ENCODE measurements at places on chromosomes 4 and X.

DNA sequence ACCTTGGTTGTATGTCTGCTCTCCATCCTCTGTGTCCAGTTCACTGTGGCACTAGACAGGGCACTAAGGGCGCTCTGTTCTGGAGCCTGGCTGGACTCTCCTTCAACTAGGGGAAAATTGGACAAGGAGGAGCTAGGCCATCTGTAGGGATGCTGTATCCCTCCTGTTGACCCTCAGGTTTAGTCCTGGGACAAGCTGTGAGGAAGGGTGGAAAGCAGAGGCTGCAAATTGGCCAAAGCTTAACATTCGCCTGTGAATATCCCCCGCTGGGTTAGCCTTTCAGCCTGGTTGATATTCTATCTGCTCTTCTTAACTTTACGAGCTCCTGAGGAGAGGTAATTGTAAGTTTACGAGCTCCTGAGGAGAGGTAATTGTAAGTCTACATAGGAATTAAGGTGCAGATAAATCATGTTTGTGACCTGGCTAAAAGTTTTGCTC, 64.4 kb upstream of the ENPEP start:
- DNase-seq: no peak

- no peak for DNase-seq
Observed at GRCh38 chr4:22875587-22876257, 183.0 kb downstream of the GBA3 start.

- no peak for DNase-seq
Observed at GRCh38 chr4:108109997-108110416, 58.7 kb downstream of the LEF1 start.

DNA sequence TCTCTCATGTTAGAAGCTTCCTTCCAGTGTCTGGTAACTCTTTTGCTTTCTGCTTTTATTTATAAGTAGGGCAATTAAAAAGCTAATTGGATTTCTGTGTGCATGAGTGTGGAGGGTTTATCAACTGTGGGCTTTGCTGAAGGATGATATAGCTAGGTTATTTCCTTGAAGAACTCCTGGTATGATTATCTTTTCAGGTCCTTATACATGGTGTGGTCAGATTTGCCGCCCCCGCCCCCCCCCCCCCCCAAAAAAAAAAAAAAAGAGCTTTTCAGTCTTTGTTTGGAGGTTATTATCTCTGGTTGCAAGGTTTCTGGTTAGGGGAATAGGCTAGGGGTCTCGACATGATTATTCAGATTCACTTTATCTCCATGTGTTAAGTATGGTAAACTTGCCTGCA, 35.9 kb downstream of the MOB1B start:
- no peak for DNase-seq

GRCh38 chrX:37905436-37906147, 58.2 kb upstream of the DYNLT3 start:
- no peak for DNase-seq

DNA sequence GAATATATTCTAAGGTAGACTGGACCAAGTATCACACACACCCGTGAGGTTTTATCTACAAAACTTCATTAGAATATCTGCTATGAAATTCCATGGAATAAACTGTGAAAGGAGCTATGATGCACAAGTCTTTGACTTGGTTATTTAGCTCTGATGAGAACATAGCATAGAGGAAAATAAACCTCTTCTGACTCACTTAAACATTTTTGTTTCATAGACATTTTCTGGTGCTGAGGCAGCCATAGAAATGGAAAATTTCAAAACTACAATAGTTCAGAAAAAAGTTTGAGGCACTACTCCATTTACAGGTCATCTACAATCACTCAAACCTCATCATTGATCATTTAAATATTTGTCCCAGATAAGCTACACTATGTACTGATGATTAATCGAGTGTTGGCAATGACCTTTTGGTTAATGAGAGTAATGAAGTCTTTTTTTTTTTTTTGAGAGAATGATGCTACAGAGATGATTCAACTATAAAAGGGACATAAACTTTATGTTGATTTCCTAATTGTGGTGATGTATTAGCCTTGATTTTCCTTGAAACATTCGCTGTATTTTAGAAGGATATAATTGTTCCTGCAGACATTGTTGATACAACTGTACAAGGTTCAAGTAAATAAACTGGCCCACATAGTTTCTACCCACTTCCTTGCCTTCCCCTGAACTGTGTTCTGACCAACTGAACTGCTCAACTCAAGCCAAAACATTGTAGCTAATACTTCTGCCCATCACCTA, 77.5 kb downstream of the AREG start:
- no peak for DNase-seq

GRCh38 chr4:164318350-164318749, 435.6 kb upstream of the SMIM31 start:
- DNase-seq: no peak

- DNase-seq: no peak
Observed at GRCh38 chr4:106850691-106851090, 185.4 kb downstream of the DKK2 start.

DNA sequence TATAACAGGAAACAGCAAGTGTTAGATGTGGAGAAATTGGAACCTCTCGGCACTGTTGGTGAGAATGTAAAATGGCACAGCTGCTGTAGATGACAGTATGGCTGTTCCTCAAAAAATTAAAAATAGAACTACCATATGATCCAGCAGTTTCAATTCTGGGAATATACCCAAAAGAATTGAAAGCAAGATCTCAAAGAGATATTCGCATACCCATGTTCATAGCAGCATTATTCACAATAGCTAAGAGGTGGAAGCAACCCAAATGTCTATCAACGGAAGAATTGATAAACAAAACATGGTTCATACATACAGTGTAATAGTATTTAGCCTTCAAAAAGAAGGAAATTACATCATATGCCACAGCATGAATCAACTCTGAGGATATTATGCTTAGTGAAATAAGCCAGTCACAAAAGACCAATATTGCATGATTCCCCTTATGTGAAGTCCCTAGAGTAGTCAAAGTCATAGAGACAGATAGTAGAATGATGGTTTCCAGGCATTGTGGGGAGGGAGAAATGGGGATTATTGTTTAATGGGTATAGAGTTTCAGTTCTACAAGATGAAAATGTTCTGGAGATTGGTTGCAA, 467.7 kb downstream of the IDS start:
- DNase-seq: no peak

DNA sequence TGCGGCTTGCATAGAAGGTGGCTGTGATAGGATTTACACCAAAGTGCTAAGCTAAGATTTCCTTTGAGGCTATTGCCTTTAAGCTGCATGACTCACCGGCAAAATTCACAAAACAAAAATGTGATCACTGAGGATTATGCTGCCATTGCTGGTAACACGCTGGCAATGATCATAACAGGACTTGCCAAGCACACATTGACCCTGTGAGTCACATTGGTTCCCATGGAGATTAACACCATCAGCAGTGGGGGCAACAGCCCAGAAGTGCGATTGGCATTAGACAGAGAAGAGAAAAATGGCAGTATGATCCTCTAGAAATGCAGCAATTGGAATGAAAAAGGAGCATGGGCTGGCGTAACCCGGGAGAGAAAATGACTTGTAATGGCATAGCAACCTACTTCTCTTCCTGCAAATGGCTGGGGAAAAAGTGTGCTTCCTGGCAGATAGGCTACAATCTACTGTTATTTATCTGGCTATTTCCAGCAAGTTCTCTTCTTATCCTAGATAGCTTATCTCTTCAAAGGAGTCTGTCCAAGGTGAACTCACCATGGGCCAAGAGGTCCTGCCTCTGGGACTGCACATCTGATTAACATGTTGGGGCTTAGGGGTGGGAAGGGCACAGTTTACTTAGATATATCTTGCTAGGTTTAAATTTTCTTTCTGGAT, 314.2 kb upstream of the IGFBP7 start:
- DNase-seq: no peak

DNA sequence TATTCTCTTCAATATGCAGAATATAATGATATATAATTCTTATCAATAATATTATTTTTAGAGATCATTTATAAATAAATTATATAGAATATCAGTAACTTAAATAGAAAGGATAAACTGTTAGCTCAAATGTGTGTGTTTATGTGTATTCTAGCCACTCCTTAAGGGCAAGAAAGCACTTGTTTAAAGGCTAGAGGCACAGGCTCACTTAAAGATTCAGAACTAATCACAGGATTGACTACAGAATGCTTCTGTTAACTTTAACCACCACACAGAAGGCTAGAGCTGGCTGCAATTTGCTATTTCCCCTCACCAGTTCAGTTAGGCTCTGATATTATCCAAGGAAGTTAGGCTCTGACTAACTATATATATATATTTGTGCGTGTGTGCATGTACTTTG, 69.6 kb downstream of the TBCK start:
- DNase-seq: no peak

GRCh38 chr4:15653864-15654592, 1.1 kb downstream of the FBXL5 start:
- no peak for DNase-seq

DNA sequence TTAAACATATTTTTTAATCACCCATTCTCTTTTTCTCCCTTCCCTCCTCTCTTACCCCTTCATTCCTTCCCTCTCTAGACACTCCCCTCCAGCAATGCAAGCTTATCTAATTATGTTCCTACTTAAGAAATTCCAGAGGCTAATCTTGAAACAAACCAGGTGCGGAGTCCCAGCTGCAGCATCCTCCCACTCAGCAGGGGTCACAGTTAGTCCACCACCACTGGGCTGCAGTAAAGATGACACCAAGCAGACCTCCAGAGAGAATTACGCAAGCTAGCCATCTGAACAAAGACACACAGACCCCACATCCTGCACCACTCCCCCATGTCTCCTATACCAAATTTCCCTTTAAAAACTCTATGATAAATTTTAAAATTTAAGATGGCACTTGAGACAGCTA, 13.9 kb upstream of the SEC24B start:
- DNase-seq: no peak

DNA sequence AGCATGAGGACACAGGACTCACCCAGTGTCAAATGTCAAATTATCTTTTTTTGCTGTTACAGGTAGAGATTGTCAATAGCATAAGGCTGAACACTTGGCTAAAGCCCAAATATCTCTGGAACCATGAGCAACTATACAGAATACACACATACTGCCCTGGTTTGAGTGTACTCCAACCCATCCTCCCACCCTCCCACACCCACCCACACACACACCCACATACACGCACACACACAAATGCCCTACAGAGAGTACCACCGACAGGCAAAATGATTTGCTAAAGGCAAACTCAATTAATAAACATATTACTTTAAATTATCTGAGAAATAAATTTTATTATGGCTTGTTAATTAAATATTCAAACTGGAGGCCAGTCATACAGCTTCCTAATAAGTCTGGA, 173.1 kb upstream of the MAP3K15 start:
- DNase-seq: no peak

DNA sequence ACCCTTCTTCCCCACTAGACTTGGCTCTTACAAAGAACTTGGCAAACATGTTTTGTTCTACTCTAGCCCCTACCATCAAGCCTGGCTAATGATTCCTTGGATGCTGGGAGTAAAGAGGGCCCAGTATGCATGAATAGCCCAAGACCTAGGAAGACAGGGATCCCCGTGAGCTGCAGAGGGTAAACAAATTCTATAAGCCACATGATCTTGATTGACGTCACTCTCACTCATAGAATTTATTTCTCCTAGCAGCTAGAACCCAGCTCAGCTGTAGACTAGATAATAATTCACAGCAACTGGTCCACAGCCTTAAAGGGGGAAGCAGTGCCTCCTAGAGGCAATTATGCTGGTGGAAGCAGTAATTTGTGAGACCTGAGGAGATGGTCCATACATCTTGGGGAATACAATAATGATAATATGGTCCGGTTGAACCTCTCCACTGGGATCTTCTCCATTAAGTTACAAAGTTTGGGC, 16.1 kb upstream of the USO1 start:
- DNase-seq: peak; percentile 34

- DNase-seq: no peak
Observed at GRCh38 chr4:97370568-97370967, 772.7 kb downstream of the STPG2 start.

GRCh38 chr4:147640331-147640730, 23.1 kb downstream of the TMEM184C start:
- no peak for DNase-seq

DNA sequence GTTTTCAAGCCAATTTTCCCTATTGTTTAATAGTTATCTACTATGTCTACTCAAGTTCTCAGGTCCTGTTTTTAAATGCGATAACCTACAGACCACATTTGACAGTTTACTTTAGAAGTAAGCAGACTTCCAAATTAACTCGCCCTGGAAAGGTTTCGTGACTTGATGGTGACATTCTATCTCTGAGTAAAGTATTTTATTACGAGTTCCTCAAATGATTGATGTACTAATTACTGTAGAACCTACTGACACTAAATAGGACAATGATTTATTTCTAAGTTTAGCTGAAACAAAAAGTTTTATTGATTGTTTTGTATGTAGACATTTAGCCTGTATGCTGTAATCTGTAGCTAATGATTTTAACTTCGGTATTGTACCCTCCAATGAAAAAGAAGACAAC, 1.9 kb upstream of the PPBP start:
- no peak for DNase-seq

DNA sequence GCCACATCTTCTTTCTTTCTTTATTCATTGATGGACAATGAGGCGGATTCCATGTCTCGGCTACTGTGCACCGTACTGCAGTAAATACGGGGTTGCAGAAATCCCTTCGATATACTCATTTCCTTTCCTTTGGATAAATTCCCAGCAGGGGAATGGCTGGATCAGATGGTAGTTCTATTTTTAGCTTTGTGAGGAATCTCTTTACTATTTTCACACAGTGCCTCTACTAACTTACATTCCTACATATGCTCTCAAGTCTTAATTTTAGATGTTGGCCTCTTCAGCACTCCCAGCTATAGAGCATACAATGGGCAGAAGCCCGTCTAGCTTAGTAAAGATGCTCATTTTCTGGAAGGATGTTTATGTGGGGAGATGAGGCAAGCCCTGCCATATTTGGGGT, 317.4 kb downstream of the ASMT start:
- no peak for DNase-seq

- DNase-seq: peak; percentile 4
Observed at GRCh38 chrX:18983666-18984380, at the start of gene PHKA2. Gene PHKA2 (minus strand): TSS chrX:18984114. CDS start chrX:18983932, 182 bp downstream.

GRCh38 chrX:21056622-21057021, 317.6 kb upstream of the CNKSR2 start:
- no peak for DNase-seq

GRCh38 chr4:98345838-98346237, 84.7 kb downstream of the RAP1GDS1 start:
- DNase-seq: no peak

- DNase-seq: no peak
Observed at GRCh38 chrX:1518512-1518911, 18.5 kb downstream of the P2RY8 start.

DNA sequence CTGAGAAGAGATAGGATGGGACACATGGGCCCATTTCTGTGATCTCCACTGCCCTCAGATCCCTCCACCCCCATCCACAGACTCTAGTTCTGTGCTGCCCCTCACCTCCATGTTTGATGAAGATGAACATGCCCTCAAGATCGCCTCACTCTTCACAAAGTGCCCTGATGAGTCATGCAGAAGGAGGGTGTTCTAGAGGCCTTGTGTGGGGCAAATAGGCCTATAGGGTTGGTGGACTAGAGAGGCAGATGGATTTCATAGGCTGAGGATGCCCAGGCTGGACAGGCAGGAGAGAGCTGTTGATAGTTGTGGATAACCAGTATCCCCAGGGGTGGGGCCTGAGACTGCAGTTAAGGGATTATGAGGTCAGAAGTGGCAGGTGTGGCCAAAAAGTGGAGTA, at the start of gene CXorf65:
CXorf65 (minus strand) TSS at position 314 of the 400 bp plus-strand sequence; CDS start at position 130, 184 bp downstream.
- no peak for DNase-seq

GRCh38 chr4:86498863-86499166, 95.3 kb upstream of the PTPN13 start:
- DNase-seq: no peak
